ENCODE measurements at places on chromosomes 2 and 18.
A peak's percentile ranks its signal among the peaks of the same experiment; 100 is the strongest.

DNA sequence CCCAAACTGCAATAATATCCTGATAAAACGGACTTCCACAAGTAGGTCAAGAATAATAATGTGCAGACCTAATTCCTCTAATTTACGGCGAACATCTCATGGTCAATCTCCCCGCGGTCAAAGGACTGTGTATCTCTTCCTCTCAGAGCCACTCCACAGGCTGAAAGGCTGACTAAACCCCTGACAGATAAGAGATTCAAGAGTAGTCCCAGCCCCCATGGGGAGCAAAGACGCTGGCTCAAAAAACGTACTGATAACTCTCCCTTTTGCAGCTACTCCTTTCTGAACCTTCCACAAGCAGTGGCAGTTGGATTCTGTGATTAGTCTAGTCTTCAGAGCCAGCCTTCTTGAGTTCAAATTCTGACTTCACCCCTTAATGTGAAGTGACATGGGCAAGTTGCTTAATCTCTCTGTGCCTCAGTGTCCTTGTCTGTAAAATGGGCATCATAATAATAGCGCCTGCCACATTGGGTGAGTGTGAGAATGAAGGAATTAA, 19.7 kb upstream of the IL18R1 start:
- no peak for DNase-seq

GRCh38 chr2:216880509-216881184, 20.8 kb upstream of the TNP1 start:
- DNase-seq, result no peak

GRCh38 chr2:196990788-196991461, 64.4 kb upstream of the PGAP1 start:
- DNase-seq, result peak; percentile 60

DNA sequence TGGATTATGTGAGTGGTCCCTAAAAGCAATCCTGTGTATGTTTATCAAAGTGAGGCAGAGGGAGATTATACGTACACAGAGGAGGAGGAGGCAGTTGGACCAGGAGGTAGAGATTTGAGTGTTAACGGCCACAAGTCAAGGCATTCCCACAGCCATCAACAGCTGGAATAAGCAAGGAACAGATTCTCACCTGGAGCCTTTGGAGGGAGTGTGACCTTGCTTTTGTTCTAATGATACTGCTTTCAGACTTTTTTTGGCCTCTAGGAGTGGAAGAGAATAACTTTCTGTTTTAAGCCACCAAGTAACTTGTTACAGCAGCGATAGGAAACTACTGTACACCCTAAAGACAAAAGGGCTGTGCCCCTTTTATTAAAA, 18.1 kb downstream of the LCLAT1 start:
- DNase-seq, result peak; percentile 39

DNA sequence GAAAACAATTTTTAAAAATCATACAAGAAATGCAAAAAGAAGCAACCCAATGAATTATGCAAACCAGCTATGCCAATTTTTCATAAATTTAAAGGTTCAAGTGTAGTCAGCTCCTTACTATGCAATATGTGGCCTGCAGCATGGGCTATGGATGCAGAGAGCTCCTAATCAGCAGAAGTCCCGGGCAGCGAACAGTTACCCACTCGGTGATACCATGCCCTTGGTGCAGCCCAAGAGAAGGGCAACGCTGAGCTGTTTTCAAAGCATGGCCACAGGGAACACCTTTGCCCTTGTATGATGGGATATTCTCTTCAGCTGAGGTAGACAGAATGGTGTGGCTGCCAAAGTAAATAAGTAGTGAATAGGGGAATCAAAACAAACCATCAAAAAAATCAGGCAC, 17.3 kb upstream of the ARL5A start:
- peak; percentile 11 for DNase-seq

GRCh38 chr18:72208920-72209676, 335.0 kb downstream of the CBLN2 start:
- DNase-seq, result no peak

GRCh38 chr2:5230855-5231254, 461.3 kb upstream of the SOX11 start:
- DNase-seq, result no peak

Measured in NCI-H69 (cell line).